ENCODE measurements at places on chromosomes 2 and 18. TPM values are rescaled to one million over a fixed set of nuclear protein-coding genes. Genes with fewer than 3 reads are reported as not detected.

- DNase-seq = no peak
Measured at GRCh38 chr2:152588998-152589397, 128.3 kb downstream of the PRPF40A start.

DNA sequence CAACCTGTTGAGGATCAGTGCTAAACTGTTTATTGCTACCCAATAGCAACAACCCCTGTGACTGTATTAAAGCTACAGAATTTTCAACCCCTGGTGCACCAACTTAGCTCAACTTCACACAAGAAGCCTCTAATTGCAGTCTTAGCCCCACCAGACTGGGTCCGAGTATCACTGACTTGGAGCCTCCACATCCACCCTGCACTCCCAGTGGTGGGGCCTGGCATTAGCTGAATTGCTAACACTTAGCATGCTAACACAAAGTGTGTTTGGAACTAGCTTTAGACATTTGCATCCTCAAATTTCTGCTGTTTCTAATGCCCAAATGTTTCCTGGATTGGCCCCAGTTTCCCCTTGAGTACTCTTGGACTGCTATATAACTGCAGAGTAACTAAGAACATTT lies 298.6 kb downstream of the AGPS start:
- no peak for DNase-seq

DNA sequence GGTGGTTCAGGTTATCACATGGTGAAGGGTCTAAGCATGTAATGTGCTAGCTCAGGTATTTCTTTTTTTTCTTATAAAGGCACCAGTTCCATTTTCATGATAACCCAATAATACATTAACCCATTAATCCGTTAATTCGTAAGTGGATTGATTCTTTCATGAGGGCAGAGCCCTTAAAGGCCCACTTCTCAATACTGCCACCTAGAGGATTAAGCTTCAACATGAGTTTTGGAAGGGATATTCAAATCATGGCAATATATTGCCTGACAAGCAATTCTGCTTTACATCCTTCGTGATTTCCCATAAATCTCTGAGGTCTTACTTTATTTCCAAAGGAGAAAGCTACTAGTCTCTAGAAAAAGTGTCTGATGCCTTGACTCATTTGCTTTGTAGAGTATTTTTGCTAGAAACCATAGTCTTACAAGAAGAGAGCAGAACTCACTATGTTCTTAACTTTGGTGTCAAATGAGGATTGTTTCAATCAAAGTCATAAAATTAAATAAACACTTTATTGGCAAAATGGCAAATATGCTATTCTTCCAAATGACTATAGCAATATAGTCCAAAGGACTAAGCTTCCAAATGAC lies 271.3 kb downstream of the KCNS3 start:
- DNase-seq = no peak

GRCh38 chr2:1609485-1610095 lies 134.7 kb downstream of the PXDN start:
- DNase-seq = no peak

- no peak for DNase-seq
Measured at GRCh38 chr2:23211987-23212583, 172.9 kb upstream of the KLHL29 start.

- no peak for DNase-seq
Measured at GRCh38 chr18:63005306-63005705, 290.0 kb downstream of the PHLPP1 start.

DNA sequence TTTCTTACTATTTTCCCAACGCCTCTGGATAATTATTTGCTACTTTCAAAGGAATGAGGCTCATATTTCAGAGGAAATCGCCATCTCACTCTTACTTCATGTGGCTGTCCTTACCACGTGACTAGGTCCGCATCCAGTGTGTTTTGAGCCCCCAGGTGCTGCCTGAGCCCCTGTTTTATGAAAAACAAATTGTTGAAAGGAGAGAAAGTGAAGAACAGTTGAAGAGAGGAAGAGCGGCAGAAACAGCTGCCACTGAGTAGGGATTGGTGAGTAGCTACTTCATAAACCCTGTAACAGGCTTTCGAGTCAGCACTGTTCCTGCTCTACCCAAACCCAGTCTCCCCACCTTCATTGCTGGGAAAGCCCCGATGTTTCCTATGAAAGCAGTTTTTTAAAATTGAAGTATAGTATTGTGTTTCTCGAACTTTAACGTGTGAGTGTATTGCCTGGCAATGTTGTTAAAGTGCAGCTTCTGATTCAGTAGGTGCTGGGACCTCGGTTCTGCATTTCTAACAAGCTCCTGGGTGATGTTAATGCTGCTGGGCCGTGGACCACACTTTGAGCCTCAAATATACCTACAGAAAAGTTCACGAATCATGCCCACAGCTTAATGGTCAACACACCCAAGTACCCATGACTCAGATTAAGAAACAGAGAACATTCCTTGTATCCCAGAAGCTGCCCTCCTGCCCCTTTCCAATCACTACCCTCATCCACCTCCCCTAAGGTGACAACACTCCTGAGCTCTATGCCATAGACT lies 39.7 kb downstream of the TMEM177 start:
- no peak for DNase-seq

The ALLC gene
- total RNA-seq = not detected

The TUBA4B gene
- total RNA-seq = not detected

The PROKR1 gene
- total RNA-seq = not detected

The SERPINB13 gene
- total RNA-seq = not detected
